ENCODE measurements at places on chromosomes 1 and 21. TPM values are rescaled to one million over a fixed set of nuclear protein-coding genes. Genes with fewer than 3 reads are reported as not detected.

- no peaks in the 10 kb centered on the region for H3K4me1 ChIP-seq
- no peaks in the 10 kb centered on the region for H3K36me3 ChIP-seq
- no peak for DNase-seq
- H3K27me3 ChIP-seq: no peaks in the 10 kb centered on the region
Measured at GRCh38 chr1:190864013-190864641, 386.5 kb upstream of the BRINP3 start.

- no peaks in the 10 kb centered on the region for H3K36me3 ChIP-seq
- H3K27ac ChIP-seq: no peak overlapping the region
- H3K4me1 ChIP-seq: peaks cover 14% of the 10 kb centered on the region
- H3K4me3 ChIP-seq: no peak overlapping the region
Measured at GRCh38 chr21:29168891-29169315, 38.5 kb downstream of the MAP3K7CL start.

DNA sequence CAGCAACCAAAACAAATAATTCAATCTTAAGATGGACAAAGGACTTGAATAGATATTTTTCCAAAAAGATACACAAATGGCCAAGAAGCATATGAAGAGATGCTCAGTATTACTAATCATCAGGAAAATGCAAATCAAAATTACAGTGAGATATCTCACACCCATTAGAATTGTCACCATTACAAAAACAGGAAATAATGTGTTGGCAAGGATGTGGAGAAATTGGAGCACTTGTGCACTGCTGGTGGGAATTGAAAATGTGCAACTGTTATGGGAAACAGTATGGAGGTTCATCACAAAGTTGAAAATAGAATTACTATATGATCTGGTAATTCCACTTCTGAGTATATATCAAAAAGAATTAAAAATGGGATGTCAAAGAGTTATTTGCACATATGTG is 83.2 kb downstream of the SH3GLB1 start:
- H3K27ac ChIP-seq: no peak overlapping the region
- no peaks in the 10 kb centered on the region for H3K27me3 ChIP-seq
- H3K4me1 ChIP-seq: peaks cover 12% of the 10 kb centered on the region
- no peak overlapping the region for H3K4me3 ChIP-seq
- DNase-seq: no peak
- no peaks in the 10 kb centered on the region for H3K36me3 ChIP-seq

GRCh38 chr1:106956721-106957120 is 99.8 kb upstream of the PRMT6 start:
- H3K27ac ChIP-seq: no peak overlapping the region
- H3K4me3 ChIP-seq: no peak overlapping the region
- DNase-seq: no peak
- H3K36me3 ChIP-seq: no peaks in the 10 kb centered on the region
- H3K4me1 ChIP-seq: no peaks in the 10 kb centered on the region

The OLIG2 gene
- total RNA-seq: not detected
